ENCODE measurements at places on chromosomes 13 and 19. TPM values are rescaled to one million over a fixed set of nuclear protein-coding genes. Genes with fewer than 3 reads are reported as not detected.

SLC7A9 gene
- not detected for total RNA-seq

ZNRF4 gene
- not detected for total RNA-seq

TMEM150B gene
- not detected for total RNA-seq

KCNN1 gene
- 0.36 TPM for total RNA-seq

ZNF428 gene
- 27.3 TPM for total RNA-seq

SULT2B1 gene
- total RNA-seq = 191 TPM

TTC9B gene
- total RNA-seq = not detected

SBNO2 gene
- 68.6 TPM for total RNA-seq

ZNF77 gene
- total RNA-seq = 5.5 TPM

SYDE1 gene
- 7.1 TPM for total RNA-seq

LRRC63 gene
- total RNA-seq = not detected

CD79A gene
- total RNA-seq = not detected

DKKL1 gene
- 3.0 TPM for total RNA-seq

CGB8 gene
- total RNA-seq = not detected

ESD gene
- total RNA-seq = 84.5 TPM

COL5A3 gene
- 26.3 TPM for total RNA-seq

STOML3 gene
- total RNA-seq = not detected

ZNF616 gene
- total RNA-seq = 7.8 TPM

KLK4 gene
- 0.84 TPM for total RNA-seq

TNFSF9 gene
- total RNA-seq = 1.5 TPM

RPS19 gene
- 1,789 TPM for total RNA-seq

LRP3 gene
- 21.4 TPM for total RNA-seq

PCDH8 gene
- total RNA-seq = not detected

CD177 gene
- total RNA-seq = 0.94 TPM

RNF6 gene
- total RNA-seq = 30.3 TPM

ATCAY gene
- total RNA-seq = not detected

DENND1C gene
- total RNA-seq = 1.9 TPM

ZNF534 gene
- total RNA-seq = not detected

KLK12 gene
- 2.1 TPM for total RNA-seq

LYPD3 gene
- total RNA-seq = 344 TPM

AZU1 gene
- total RNA-seq = not detected

PGLYRP1 gene
- not detected for total RNA-seq

SPRED3 gene
- 0.34 TPM for total RNA-seq

ATP5F1D gene
- total RNA-seq = 168 TPM

MRPL34 gene
- total RNA-seq = 135 TPM

CGB5 gene
- not detected for total RNA-seq

PEG3 gene
- 1.4 TPM for total RNA-seq

GNA15 gene
- 74.3 TPM for total RNA-seq

Measured in lower leg skin (tissue), 4 donors.